Stimulated activated CD8-positive, alpha-beta memory T cell treated with anti-CD3 and anti-CD28 coated beads, Interleukin-4, amount 100 ng/mL, for 48 hours (primary cell): ENCODE measurements at places on chromosomes 6 and 20.

DNA sequence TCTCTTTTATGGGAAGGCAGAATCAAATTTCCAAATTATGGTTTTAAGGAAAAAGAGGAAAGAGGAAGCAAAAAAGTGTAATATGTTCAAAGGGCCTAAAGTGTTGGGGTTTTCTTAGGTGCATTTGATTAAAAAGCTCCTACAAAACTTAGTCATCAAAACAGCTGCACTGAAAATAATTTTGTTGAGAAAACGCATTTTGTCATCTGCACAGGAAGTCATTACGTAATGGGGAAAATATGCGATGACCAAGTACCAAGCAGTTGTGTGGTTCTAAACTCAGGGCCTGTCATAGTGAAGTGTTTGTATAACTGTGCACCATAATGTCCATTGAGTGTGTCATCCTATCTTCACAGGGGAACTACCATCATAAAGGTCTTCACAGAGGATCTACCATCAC lies 15.6 kb downstream of the HAO1 start:
- no peak for DNase-seq

DNA sequence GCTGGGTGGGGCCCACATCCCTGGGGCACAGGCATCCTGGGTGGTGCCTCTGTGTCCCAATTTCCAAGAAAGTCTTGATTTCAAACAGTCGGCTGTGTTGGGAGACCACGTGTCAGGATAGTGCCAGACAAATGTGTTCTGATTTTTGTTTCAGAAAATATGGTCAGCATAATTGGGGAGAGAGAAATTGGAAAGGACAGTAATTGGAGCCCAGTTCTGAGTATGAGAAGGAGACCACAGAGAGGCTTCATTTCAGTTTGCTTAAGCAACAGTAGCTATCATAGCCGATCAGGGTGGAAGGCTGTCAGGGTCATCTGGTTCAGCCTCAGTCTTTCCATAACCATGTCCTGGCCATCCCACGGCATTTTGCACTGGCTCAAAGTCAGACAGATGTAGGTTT lies 220.7 kb downstream of the CDC5L start:
- DNase-seq, result no peak

GRCh38 chr6:80214436-80215022 lies 108.1 kb downstream of the BCKDHB start:
- peak; percentile 29 for DNase-seq

GRCh38 chr20:34925981-34926380 lies 29.6 kb downstream of the GSS start:
- DNase-seq, result no peak

DNA sequence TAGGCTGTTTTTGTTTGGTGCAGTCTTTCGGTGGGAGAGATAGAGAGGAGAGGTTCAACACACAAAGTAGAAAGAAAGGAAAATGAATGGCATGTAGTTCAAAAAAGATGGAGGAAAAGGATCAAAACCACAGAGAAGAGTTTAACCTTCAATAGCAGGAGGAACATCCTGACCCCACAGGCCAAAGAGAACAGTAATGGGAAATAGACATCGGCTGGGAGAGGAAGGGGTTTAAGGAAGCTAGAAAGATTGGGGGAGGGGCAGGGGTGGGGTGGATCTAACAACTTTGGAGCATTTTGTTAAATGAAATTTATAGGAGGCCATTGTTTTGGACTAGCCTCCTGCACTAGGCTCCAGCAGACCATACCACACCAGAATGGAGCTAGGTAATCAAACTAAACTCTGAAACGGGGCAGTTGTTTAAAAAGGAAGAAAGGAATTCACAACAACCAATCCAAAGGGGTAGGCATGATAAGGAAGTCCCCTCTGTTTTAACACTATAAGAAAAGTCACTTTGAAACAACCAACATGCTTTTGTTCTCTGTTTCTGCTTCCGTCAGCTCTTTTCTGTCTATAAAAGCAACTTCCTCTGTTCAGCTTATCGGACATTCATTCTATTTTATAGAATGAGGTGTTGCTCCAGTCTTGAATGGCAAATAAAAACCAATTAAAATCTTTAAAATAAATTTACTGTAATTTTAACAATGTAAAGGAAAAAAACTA lies 82.6 kb downstream of the EPB41L2 start:
- DNase-seq, result no peak
